ENCODE measurements at places on chromosomes 16 and 17.

DNA sequence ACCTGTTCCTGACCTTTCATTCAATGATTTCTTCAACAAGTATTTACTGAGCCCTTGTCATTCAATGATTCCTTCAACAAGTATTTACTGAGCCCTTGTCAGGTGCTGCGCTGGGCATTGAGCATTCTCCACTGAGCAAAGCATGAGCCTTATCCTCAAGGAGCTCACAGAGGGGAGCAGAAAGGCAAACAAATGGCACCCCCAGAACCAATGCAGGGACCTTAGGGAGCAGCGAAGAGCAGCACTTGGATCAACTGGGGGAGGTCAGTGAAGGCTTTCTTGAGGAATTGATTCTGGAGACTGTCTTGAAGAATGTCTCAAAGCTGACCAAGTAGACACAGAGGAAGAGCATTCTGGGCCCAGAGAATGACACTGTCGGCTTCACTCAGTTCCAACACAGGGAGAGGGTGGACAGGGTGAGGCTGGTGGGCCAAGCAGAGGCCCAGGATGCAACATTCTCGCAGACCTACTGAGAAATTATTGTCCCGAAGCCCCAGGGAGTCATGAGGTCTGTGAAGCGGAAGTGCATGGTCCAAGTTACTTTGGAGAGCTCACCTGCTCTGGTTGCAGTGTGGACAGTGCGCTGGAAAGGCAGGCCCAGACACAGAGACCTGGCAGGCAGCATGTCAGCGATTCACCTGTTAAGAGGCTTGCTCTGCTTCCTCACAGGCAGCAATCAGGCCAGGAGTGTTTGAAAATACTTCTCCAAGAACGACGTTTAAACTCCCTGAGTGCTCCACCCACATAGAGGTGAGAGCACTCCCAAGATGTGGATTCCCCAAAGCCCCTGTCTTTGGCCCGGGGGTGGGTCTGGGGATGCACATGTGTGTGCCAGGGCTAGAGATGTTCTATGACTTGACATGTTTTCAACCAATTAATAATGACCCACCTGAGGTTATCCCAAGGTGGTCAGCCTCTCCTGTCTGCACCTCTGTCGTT, 3.2 kb upstream of the MPO start:
- no peak for DNase-seq

DNA sequence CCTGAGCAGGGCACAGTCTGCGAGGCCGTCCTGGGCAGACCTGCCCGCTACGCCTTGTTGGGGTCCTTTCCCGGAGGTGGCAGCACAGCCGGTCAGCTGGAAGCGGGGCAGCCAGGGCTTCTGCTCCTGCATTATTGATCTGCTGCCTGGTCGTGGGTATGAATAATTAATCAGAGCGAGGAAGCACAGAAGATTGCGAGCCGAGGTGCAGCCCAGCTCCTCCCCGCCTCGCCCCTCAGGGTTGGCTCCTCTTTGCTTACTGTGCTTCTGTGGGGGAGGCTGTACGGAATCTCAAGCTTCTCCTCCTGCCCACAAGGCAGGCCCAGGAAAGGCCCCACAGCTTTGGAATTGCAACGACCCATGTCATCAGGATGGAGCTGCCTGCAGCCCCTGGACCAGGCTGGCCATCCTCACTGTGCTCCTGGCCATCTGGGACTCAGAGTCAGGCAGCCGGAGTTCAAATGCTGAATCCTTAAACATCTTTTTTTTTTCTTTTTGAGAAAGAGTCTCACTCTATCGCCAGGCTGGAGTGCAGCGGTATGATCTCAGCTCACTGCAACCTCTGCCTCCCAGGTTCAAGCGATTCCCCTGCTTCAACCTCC, 25.6 kb downstream of the TRARG1 start:
- no peak for DNase-seq

DNA sequence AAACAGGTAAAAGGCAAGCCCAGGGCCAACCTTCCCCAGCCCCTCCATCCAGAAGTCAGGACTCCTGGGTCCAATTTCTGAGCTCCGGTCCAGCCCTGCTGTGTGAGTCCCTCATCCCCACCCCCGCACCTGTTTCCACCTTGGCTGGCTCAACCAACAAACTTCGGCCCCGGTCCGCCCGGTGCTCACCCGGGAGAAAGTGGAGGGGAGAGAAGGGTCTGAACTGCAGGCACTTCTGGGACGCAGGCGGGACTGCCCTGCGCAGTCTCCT, 541 bp downstream of the RHBDF2 start:
- no peak for DNase-seq

GRCh38 chr16:75264999-75265910, 13.8 kb upstream of the BCAR1 start:
- no peak for DNase-seq

GRCh38 chr16:78211946-78212345, 112.5 kb downstream of the WWOX start:
- no peak for DNase-seq

GRCh38 chr16:86604436-86605193, 26.3 kb downstream of the FOXL1 start:
- peak; percentile 34 for DNase-seq

- no peak for DNase-seq
Measured at GRCh38 chr16:66622863-66623262, 18.4 kb downstream of the CMTM3 start.

DNA sequence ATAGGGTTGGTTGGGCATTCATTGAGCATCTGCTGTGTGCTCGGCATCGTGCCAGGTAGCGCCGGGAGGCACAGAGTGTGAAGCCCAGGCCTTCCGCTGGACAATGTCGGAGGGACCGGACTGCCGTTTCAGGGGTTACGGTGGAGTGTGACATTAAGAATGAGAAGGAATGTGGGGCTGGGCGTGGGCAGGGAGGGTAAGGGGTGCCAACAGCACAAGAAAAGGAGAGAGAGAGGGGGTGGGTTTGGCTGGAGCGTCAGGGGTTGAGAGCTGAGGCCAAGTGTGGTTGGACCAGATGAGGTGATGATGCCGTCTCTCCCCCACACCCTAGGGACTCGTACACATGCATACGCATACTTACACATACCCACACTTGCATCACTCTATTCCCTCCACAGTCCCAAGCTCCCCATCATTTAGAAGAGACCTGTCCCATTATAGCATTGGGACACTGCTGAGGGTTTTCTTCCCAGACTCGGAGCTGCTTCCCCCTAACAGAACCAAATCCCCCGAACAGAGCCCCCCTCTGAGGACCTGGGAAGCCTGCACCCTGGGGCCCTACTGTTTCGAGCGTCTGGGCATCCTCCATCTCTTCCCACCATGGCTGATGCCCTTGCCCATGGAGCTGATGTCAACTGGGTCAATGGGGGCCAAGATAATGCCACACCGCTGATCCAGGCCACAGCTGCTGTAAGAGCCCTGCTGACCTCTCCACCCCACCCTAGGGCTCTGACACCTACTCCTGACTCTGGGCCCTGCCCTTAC, 3.3 kb upstream of the KCTD11 start:
- no peak for DNase-seq

GRCh38 chr17:68020409-68020756, 15.2 kb upstream of the KPNA2 start:
- DNase-seq = no peak

DNA sequence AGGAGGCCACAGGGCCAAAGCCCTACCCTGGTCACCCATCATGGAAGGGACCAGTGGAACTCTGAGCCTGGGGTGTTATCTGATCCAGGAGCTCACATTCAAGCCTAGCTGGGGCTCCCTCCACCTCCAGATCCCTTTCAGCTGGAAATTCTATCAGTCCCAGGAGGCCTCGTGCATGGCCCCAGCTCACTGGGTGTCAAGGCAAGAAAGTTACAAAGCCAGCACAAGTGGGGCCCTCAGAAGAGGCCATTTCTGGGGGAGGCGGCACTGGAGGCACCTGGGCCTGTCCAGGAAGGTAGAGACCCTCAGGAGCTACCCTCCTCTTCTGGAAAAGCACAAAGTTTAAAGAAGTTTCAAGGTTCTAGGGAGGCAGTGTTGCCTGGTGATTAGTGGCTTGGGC, 4.8 kb downstream of the CA7 start:
- DNase-seq = no peak

DNA sequence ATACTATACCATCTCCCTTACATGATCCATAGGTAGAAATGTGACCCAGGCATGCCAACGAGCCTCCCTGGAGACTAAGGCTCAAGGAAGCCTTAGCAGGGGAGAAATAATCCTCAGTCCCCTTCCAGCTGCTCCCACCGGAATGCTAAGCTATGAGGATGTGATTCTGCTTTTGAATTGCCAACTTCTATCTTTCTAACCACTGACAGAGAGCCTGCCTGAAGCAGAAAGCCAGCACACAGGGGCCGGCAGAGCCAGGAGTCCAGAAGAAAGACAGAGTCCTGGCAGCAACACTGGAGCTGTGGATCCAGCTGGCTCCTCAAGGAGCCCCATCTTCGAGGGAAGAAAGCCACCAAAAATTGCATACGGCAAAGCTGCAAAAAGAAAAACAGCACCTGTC, 579.6 kb upstream of the CDH5 start:
- no peak for DNase-seq

DNA sequence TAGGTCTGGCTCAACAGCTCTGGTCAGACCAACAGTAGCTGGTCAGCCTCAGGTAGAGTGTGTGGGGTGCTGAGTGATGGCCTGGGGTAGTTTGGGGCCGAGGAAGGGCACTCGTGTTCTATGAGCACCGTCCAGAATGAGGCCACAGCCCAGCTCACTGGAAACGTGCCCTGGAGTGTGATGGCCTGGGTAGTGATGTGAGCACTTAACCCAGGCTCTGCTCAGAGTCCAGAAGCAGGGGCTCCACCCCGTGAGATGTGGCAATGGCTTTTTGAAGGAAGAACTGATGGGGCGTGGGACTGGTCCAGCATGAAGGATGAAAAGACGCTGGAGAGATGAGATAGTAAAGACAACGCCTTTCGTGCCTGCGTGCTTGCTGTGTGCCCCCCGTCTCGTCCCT, 35.3 kb downstream of the NTN1 start:
- DNase-seq = no peak

- no peak for DNase-seq
Measured at GRCh38 chr16:85077039-85077438, 35.2 kb downstream of the CIBAR2 start.

DNA sequence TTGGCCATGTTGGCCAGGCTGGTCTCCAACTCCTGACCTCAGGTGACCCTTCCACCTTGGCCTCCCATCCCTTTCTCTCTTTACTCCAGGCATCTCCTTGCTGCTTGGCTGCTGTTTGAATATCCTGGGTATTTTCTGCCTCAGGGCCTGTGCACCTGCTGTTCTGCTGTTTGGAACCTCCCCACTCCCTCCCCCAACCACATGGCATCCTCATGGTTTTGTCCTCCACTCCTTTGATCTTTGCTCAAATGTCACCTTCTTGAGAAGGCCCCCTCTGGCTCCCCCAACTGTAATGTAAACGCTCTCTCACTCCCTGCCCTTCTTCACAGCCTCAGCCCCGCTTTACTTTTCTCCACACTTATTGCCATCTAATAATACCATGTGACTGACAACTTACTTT, 152.0 kb downstream of the GSG1L start:
- DNase-seq = no peak

GRCh38 chr16:63982741-63983140, 1139.1 kb downstream of the CDH11 start:
- no peak for DNase-seq

- no peak for DNase-seq
Measured at GRCh38 chr17:4938688-4939545, 929 bp downstream of the SLC25A11 start.

- peak; percentile 12 for DNase-seq
Measured at GRCh38 chr16:77376358-77376757, 58.5 kb downstream of the ADAMTS18 start.

DNA sequence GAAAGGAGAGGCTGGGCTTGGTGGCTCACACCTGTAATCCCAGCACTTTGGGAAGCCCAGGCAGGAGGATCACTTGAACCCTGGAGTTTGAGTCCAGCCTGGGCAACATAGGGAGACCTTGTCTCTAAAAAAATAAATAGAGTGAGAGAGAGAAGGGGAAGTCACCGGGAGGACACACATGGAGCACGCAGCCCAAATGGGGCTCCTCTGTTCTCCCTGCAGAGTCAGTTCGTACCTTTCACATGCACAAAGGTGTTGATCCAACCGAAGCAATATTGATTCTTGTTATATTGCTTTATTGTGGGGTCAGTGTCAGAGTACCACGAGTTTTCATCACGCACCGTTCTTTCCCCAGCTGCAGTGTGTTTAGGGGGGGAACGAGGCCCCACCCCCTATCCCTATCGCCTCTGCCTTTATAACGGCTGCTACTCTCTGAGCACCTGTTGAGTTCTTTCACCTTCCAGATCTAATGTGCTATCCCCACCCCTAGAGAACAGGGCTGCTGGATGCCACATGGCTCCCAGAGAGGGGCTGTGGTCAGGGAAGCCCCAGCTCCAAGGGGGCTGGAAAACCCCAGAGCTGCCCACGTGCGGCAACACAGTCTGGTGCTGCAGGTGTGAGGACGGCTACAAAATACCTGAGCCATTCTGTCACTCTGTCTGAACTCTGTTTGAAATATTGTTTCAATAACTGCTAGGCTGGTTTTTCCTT, 1.0 kb upstream of the TMEM235 start:
- no peak for DNase-seq

DNA sequence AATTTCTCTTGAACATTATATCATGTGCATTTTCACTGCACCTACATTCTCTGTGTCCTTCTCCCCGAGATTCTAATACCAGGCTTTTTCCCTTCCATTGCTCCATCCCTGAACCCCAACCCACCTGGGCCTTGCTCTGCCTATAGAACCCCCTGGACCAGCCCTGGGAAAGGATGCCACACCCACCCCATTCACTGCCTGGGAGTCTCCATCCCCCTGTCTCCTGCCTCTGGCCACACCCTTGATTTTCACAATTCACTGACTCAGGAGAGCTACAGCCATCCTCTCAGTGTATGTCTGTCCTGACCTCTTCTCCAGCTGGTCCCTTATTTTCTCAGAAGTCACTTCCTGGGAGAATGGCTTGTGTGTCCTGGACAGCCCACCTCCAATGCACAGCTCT, 27.9 kb upstream of the NGFR start:
- DNase-seq = no peak

DNA sequence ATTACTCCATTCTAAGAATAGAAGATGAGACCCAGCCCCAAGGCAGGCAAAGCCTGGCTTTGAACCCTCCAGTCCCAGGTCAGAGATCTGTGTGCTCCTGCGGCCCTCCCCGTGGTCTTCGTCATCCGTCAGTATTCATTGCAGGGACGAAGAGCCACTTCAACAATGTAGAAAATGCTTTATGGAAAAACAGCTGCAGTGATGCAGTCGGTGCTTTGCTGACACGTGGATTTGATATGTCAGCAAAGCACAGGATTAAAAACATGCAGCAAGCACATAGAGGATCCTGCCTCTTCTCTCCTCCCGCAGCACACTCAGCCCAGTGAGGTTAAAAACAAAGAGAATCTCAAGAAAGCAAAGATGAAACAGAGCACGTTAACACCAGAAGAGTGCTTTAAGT, 117.1 kb upstream of the AXIN2 start:
- DNase-seq = no peak

Data from stimulated activated CD4-positive, alpha-beta T cell treated with anti-CD3 and anti-CD28 coated beads, Interleukin-1b, Interleukin-23, amount 100 ng/mL, for 48 hours (primary cell).